Nasal cavity respiratory epithelium epithelial cell of viscerocranial mucosa (primary cell): ENCODE measurements at places on chromosomes 5 and 9. TPM values are rescaled to one million over a fixed set of nuclear protein-coding genes. Genes with fewer than 3 reads are reported as not detected.

Gene MTREX
- 110 and 125 TPM in 2 replicates for total RNA-seq

Gene FST
- 50.5 and 215 TPM in 2 replicates for total RNA-seq

Gene KCNT1
- not detected in 2 replicates for total RNA-seq

Gene SLC45A2
- total RNA-seq = 0.14 TPM in 1 of 2 replicates, not detected in the other

Gene RNF145
- total RNA-seq = 97.4 and 164 TPM in 2 replicates

Gene UBQLN1
- 113 and 150 TPM in 2 replicates for total RNA-seq

Gene CD72
- total RNA-seq = 0.50 and 1.0 TPM in 2 replicates

Gene NSMF
- 18.8 and 30.0 TPM in 2 replicates for total RNA-seq

Gene OCLN
- 67.5 and 148 TPM in 2 replicates for total RNA-seq

Gene SMIM33
- total RNA-seq = not detected in 2 replicates
